ENCODE measurements at places on chromosomes 16 and 17. TPM values are rescaled to one million over a fixed set of nuclear protein-coding genes. Genes with fewer than 3 reads are reported as not detected.

The TBC1D3 gene
- not detected for total RNA-seq

The FLII gene
- 677 TPM for total RNA-seq

The CNGB1 gene
- 18.0 TPM for total RNA-seq

The HOXB3 gene
- 25.3 TPM for total RNA-seq

The NPIPA5 gene
- total RNA-seq: not detected

The BRICD5 gene
- 78.8 TPM for total RNA-seq

The UBE2O gene
- total RNA-seq: 17.9 TPM

The SLC12A3 gene
- total RNA-seq: not detected

The PERCC1 gene
- total RNA-seq: not detected

The CXCL16 gene
- total RNA-seq: 17.4 TPM

The EPN3 gene
- 49.5 TPM for total RNA-seq

The C17orf67 gene
- total RNA-seq: not detected

The ABCC11 gene
- not detected for total RNA-seq

Measured in stomach (tissue), 19 donors.